Activated T-helper 1 cell treated with Interleukin-2 at 50 U/mL for 16 hours (primary cell): ENCODE measurements at places on chromosomes 4 and X.

DNA sequence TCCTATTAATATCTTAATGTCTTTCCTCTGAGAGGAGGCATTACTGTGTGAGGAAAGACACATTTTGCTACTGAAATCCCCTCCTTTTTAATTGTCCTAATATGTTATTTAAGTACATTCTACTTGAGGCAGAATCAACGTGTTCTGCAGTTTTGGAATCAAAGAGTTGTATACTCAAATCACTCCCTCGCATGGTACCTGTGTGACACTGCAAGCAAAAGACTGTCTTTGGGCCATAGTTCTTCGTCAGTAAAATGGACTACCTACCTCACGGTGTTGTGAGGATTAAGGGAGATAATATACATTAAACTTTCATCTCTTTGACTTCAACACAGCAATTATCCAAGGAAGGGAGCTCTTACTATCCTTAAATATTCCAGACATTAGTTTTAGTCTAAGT is 61.5 kb downstream of the TIGD2 start:
- no peak for DNase-seq

GRCh38 chr4:141041021-141041476 is 92.2 kb downstream of the RNF150 start:
- DNase-seq = no peak

- no peak for DNase-seq
Observed at GRCh38 chr4:53551958-53552357, 39.3 kb downstream of the LNX1 start.

GRCh38 chr4:101993002-101993841 is 202.7 kb downstream of the BANK1 start:
- DNase-seq = no peak

DNA sequence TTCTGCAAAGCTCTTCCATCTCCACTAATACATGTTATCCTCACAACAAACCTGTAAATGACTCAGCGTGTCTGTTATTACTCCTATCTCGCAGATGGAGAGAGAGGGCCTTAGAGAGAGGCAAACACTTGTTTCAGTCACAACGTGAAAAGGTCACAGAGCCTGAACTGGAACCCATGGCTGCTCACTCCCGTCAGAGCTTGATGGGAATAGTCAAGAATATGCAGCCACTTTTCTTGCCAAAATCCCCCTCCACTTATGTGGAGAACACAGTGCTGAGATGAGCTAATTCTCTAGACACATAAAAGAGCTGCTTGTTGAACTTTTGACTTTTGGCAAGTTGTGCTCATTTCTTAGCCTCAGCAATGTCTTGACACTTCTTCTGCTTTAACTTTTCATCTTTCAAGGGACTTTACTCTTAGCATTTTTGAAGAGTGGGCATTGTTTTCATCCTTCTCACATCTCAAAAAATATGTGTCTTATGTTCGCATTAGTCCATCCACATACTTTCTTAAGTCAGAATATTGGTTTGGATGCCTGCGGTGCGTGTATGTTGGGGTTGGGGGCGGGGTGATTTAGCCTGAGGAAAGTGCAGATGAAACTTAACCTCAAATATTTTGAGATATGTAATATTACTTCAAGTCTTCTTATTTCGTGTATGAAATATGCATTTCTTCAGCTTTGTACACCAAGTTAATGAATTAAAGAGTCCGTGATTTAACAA is 69.2 kb downstream of the SYNPO2 start:
- no peak for DNase-seq

DNA sequence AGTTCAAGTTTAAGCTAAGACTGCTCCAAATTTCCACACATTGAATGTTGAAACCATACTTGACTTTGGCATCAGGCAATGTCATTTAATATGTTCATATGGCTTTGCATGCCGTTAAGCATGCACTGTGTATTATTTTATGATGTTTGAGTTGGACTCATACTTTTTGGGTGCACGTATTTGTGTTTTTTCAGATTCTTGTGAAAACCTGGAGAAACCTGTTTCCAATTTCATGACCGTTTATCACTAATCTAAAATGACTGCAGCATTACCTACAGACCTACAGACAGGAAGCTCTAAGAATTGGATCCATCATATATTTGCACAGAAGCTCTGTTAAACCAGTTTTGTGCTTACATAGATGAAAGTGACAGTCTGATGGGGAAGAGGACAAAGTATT is 1093.0 kb upstream of the INTU start:
- DNase-seq = no peak

DNA sequence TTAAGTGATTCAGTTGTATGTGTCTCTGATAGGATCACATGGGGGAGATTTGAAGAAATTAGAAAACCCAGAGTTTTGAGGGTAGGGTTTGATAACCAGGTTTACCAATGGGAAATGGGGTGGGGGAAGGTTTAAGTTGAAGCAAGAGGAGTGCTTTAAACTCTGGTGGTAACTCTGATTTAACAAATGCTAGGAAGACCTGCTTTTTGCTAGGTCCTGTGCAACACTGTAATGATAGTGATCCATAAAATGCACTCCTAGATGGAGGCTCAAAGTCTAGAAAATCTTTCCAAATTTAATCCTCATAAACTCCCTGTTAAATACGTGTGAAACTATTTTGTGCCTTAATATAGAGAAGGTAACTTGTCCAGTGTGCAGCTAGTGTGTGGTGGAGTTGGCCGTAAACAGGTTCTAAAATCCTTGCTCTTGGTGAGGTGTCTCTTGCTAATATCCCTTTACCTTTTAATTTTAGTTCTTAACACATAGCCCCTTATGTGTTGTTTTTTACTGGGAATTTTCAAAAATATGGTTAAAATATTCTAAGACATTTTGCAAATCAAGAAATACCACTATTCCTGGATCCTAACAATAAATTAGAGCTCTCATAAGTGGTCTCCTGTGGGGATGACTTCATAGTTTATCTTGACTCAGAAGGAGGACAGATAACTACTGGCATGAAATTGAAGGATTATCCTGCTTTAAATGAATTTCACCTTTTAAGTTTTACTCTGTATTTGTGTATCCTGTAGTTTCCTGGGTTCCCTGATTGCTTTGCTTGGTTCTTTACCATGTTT is 4.1 kb downstream of the RPL34 start:
- no peak for DNase-seq

DNA sequence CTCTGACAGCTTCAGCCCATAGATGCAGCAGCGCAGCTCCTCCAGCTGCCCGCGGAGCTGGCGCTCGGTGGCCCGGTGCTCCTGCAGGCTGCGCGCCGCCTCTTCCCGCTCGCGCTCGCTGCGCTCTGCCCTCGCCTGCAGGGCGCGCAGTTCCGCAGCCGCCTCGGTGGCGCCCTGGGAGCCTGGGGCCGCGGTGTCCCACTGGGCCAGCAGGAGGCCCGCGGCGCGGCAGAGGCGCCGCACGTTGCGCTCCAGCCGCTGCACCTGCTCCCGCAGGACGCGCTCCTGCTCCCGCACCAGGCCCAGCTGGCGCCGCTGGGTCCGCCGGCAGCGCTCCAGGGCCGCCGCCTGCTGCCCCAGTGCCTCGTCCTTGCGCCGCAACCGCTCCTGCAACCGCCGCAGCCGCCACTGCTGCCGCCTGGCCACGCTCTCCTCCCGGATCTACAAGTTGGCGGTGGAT is 10.1 kb downstream of the C4orf50 start:
- DNase-seq = no peak

DNA sequence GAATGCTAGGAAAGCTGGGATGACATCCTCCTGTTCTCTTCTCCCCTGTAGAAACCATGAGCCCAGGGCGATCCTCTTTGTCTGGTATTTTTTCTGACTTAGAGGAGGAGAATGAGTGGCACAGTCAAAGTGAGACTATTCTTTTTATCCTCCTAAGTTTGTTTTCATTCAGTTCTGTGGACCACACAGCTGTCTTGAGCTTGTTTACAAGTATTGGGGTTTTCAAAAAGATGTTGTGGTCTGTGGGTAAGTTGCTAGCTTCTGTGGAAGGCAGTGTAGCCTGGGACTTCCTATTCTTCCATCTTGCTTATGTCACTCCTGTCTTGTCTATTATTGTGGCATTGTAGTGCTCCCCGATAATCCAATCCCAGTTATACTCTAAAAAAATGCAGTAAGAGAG is 223.0 kb downstream of the PAPSS1 start:
- no peak for DNase-seq

DNA sequence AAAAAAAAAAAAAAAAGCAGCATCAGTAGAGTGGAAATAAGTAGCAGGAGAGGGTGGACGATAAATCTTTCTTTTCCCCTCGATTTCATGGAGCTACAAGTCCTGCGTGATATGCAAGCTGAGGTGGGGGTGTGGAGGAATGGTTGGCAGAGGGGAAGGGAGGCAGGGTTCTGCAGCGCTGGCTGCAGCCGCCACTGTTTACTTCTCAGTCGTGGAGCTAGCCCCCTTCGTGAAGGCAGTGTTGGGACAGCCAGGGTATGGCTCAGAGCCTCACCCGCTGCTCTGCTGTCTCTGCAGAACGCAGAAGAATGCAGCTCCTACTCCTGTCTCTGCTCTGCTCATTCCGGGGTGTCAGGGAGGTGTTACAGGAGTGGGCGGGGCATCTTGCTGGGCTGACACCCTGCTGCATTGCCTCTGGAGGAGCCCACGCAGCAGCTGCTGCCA is 140.6 kb downstream of the GPM6A start:
- DNase-seq = no peak

GRCh38 chrX:43656005-43656494 is at the start of gene MAOA:
TSS of gene MAOA (plus strand) at chrX:43656299. CDS start at chrX:43656342, 43 bp downstream.
- no peak for DNase-seq

DNA sequence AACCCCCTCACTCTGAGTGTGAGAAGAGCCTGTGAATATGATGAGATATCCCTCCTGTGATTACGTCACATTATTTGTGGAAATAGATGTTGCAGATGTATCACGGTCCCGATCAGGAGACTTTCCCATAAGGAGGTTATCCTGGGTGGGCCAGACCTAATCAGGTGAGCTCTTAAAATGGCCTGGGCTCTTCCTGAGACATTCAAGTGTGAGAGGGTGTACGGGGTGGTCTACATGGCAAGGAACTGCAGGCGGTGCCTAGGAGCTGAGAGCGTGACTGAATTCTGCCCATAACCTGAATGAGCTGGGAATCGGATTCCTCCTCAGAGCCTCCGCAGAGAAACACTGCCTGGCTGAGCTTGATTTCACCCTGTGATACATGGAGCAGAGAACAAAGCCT is 12.9 kb upstream of the CENPVL1 start:
- DNase-seq = no peak

DNA sequence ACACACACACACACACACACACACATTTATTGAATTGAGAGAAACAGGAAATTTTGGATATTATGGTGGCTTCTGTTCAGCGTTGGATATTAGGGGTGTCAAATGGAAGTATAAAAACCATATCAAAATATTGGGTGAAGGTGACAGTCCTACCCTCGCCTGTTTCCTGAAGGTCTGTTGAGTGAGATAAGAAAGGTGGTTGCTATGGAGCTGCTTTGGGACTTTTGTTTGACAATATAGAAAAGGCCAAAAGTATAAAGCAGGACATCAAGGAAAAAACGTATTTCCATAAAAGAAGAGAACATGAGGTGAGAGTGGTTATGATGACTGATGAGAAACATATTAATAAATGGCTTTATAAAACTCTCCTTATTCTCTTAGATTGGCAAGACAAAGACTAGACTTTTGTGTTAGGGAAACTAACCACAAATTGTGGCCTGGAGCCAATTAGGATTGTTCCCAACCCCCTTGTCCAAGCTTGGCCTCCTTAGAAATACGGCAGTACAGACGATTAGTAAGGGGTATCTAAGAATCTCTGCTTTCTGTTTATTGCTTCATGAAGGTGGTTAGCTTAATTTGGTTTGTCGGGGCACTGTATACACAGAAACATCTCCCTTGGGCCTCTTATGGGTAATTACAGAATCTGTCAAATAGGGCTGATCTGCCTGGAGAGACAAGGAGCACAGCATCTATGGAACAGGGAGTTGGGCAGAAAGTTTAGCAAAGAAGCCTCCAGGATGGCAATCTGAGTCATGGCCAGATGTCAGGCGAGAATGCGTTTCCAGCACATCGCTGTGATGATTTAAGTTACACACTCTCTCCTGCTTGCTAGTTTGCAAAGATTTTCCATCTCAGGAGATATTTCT is 198.0 kb downstream of the CBR4 start:
- DNase-seq = no peak
